ENCODE measurements at places on chromosomes 11 and 22. TPM values are rescaled to one million over a fixed set of nuclear protein-coding genes. Genes with fewer than 3 reads are reported as not detected.

KCNJ5 gene
- 0.63 TPM for total RNA-seq

TCN1 gene
- total RNA-seq = not detected

MAPK12 gene
- total RNA-seq = 28.8 TPM

ANO9 gene
- total RNA-seq = not detected

MARK2 gene
- total RNA-seq = 33.5 TPM

RASSF10 gene
- 3.1 TPM for total RNA-seq

CRYBB2 gene
- total RNA-seq = not detected

SLN gene
- total RNA-seq = 9.7 TPM

TMEM126A gene
- total RNA-seq = 17.8 TPM

OR5P2 gene
- total RNA-seq = not detected

PRR5L gene
- 4.1 TPM for total RNA-seq

HTATIP2 gene
- total RNA-seq = 2.8 TPM

RIMBP3C gene
- 1.3 TPM for total RNA-seq

LRRN4CL gene
- 0.31 TPM for total RNA-seq

BBOX1 gene
- 3.1 TPM for total RNA-seq

MFNG gene
- 3.4 TPM for total RNA-seq

GCAT gene
- 7.5 TPM for total RNA-seq

MS4A4E gene
- total RNA-seq = not detected

RAG2 gene
- not detected for total RNA-seq

SLC5A4 gene
- total RNA-seq = 0.31 TPM

MOV10L1 gene
- total RNA-seq = 1.9 TPM
